ENCODE measurements at places on chromosomes 5 and 9. TPM values are rescaled to one million over a fixed set of nuclear protein-coding genes. Genes with fewer than 3 reads are reported as not detected.

PCDHGA11 gene
- 2.5 TPM for polyA plus RNA-seq

CDX1 gene
- not detected for polyA plus RNA-seq

TMEFF1 gene
- not detected for polyA plus RNA-seq

IL4 gene
- not detected for polyA plus RNA-seq

- no peak overlapping the region for H3K27ac ChIP-seq
- peaks cover 4% of the 10 kb centered on the region for H3K4me1 ChIP-seq
- no peaks in the 10 kb centered on the region for H3K36me3 ChIP-seq
Measured at GRCh38 chr9:109286981-109287380, 33.9 kb downstream of the EPB41L4B start.

TPPP gene
- 2.5 TPM for polyA plus RNA-seq

DNA sequence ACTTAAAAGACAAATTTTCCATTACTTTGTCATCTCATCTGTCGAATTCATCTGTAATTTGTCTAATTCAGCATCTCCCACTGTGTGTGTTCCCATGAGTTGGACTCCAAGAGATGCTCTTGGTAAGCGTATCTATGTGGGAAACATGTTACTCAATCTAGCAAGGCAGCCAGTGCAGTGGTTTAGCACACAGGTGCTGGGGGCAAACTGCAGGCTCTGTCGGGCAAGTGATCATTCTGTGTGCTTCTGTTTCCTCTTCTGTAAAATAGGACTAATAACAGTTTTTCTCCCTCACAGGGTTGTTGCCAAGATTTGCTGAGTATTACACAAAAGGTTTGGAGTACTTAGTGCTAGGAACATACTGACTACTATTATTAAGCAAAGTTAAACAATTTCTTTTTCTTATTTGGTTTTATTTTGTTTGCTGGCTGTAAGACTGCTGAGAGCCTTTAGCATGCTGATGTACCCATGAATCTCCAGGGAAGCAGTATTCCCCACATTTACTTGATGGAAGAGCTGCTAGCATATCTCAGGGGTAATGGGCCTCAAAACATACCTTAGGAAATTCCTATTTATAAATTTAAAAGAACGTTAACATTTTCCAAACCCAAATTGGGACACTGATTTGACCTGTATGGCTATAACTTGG is 709 bp upstream of the GAPT start:
- no peak overlapping the region for H3K4me3 ChIP-seq
- H3K27ac ChIP-seq, result no peak overlapping the region
- no peaks in the 10 kb centered on the region for H3K36me3 ChIP-seq
- H3K4me1 ChIP-seq, result no peaks in the 10 kb centered on the region
- no peak for DNase-seq

DNA sequence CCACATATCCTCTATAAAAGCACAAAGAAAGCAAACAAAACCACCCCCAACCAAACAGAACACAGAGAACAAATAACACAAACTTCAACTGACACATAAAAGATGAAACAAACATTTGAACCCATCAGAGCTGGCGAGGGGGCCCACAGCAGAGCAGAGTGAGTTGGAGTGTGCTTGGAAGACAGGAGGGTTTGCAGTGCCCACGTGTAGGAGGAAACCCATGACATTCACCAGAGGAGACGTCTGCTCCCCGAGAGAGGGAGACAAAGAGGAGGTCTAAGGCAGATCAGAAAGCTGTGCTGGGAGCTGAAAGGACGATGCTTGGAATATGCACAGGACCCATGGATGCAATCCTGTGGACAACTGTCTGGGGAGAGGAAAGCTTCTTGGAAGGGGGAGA is 27.0 kb downstream of the MRPL36 start:
- no peak overlapping the region for H3K27ac ChIP-seq
- H3K4me1 ChIP-seq, result no peaks in the 10 kb centered on the region
- H3K27me3 ChIP-seq, result peaks cover 7% of the 10 kb centered on the region
- no peaks in the 10 kb centered on the region for H3K36me3 ChIP-seq
- H3K4me3 ChIP-seq, result no peak overlapping the region

DNA sequence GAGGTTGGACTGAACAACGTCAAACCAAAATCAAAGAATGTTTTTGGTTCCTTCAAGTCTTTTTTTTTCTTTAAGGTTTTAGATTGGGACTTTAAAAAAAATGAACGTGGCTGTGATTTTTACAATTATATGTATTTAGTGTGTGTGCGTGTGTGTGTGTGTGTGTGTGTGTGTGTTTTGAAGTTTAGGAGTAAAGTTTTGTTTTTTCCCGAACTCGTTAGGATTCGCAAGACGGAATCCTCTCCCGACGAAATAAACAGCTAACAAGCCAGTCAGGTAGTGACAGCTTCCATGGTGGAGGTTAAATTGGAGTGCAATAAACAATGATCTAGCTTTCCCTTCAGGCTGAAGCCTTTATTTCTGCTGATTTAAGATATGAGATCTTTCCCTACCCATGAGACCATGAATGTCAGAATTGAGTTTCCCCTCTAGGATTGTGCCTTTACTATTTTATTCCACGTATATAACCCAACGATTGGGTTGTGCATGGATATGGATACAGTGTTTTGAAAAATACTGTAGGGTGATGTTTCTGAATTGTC is 1.2 kb downstream of the KIAA1958 start:
- H3K27ac ChIP-seq, result no peak overlapping the region
- DNase-seq, result no peak
- no peaks in the 10 kb centered on the region for H3K36me3 ChIP-seq
- peaks cover 9% of the 10 kb centered on the region for H3K4me1 ChIP-seq
- no peaks in the 10 kb centered on the region for H3K27me3 ChIP-seq
- H3K4me3 ChIP-seq, result peak overlapping the region; percentile 86

DNA sequence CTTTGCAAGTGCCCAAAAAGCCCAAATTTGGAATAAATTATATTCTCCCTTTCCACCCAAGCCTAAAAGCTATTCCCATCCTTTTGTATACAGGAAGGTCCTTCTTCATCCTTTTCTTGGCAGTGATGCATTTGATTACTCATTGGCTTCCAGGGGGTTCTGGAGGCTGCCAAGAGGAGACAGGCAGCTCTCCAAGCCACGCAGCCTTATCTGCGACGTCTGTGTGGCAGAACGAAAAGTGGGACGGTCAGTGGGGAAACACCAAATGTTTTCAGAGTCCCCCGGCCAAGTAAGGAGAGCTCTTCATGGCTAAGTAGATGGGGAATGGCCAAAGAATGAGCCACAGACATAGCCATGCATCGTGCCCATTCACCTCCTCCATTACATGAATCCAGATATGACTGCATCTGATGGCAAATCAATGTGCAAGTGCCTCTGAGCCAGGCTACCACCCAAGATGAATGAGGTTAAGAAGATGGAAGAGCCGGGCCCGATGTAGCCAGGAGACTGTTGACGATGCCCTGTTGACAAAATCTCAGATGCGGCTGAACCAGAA is 12.1 kb downstream of the ADAM19 start:
- H3K4me1 ChIP-seq, result peaks cover 9% of the 10 kb centered on the region
- no peak for DNase-seq
- H3K36me3 ChIP-seq, result no peaks in the 10 kb centered on the region
- H3K27me3 ChIP-seq, result no peaks in the 10 kb centered on the region

IL3 gene
- polyA plus RNA-seq, result not detected

DNA sequence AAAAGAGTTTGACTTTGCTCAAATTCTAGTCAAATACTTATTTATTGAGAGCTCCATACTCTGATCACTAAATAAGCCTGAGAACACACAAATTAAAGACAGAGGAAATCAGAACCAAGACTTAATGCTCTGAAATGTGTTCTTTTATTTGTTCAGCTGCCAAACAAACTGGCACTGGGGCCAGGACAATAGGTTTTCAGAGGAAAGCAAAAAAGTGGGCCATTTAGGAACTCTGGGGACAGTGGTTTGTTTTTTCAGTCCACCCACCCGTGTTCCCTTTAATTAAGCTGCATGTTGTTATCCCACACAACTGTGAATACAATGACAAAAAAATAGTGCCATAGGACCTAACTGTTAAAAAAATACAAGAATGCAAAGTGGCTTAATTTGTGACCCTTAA is 95.4 kb upstream of the RETREG1 start:
- no peak for DNase-seq
- H3K4me3 ChIP-seq, result no peak overlapping the region
- H3K27me3 ChIP-seq, result no peaks in the 10 kb centered on the region

GRCh38 chr5:171702135-171702770 is 83.4 kb upstream of the SMIM23 start:
- peaks cover 10% of the 10 kb centered on the region for H3K27me3 ChIP-seq
- H3K36me3 ChIP-seq, result no peaks in the 10 kb centered on the region
- no peak overlapping the region for H3K4me3 ChIP-seq

DNA sequence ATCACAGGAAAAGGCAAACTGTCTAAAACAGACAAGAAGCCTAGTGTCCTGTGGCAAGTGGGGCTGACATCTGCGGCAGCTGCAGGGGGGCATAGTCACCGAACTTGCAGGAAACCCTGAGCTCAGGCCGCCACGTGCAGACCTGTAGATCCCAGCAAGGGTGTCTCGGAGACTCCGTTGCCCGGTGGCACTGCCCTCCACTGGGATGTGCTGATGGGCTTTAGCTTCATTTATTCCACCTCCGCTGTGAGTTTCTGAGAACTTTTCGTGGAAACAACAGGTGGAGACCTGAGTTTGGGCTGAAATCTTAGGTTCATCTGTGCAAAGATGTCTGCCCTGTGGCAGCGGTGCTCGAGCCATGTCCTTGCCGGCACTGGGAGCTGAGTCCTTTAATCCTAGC is 22.1 kb downstream of the CEP72 start:
- H3K4me3 ChIP-seq, result no peak overlapping the region
- no peak for DNase-seq
- no peak overlapping the region for H3K27ac ChIP-seq
- peaks cover 9% of the 10 kb centered on the region for H3K36me3 ChIP-seq
- no peaks in the 10 kb centered on the region for H3K27me3 ChIP-seq

- no peaks in the 10 kb centered on the region for H3K27me3 ChIP-seq
- DNase-seq, result no peak
- H3K4me3 ChIP-seq, result no peak overlapping the region
- no peaks in the 10 kb centered on the region for H3K4me1 ChIP-seq
- no peak overlapping the region for H3K27ac ChIP-seq
- no peaks in the 10 kb centered on the region for H3K36me3 ChIP-seq
Measured at GRCh38 chr5:125348936-125349831, 602.7 kb upstream of the ZNF608 start.

GRCh38 chr5:157109744-157110143 is 900 bp upstream of the HAVCR2 start:
- H3K4me3 ChIP-seq, result no peak overlapping the region
- no peaks in the 10 kb centered on the region for H3K4me1 ChIP-seq
- H3K27ac ChIP-seq, result no peak overlapping the region
- DNase-seq, result no peak
- no peaks in the 10 kb centered on the region for H3K27me3 ChIP-seq
- no peaks in the 10 kb centered on the region for H3K36me3 ChIP-seq

DNA sequence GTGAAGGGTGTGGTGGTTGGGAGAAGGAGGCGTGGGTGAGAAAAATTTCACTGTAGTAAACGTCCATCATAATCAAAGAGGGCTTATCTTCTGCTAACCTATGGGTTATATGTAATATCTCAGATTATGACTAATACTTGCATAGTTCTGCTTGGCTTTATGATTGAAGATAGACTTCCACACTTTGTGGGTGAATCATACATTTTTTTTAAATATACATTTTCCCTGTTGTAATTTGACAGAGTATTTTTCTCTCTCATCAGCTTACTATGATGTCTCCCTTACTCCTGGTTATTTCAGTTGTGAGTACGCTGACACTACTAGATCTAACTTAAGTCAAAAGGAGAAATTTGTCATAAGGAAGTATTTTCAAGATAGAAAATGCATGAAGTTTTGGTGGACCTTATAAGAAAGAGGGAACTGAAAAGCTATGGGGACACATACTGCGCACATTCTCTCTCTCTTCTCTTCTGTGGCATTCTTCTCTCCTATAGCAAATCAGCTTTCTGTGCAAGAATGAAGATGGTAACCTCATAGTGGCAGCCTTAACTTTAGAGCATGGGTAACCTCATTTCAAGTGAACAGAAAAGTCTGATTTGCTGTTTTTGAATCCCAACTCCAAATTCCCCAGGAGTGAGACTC is 4.9 kb upstream of the JAK2 start:
- H3K4me3 ChIP-seq, result no peak overlapping the region
- H3K27me3 ChIP-seq, result no peaks in the 10 kb centered on the region
- no peak overlapping the region for H3K27ac ChIP-seq
- peaks cover 19% of the 10 kb centered on the region for H3K4me1 ChIP-seq

CARD6 gene
- polyA plus RNA-seq, result 4.4 TPM

RC3H2 gene
- polyA plus RNA-seq, result 31.0 TPM

DNA sequence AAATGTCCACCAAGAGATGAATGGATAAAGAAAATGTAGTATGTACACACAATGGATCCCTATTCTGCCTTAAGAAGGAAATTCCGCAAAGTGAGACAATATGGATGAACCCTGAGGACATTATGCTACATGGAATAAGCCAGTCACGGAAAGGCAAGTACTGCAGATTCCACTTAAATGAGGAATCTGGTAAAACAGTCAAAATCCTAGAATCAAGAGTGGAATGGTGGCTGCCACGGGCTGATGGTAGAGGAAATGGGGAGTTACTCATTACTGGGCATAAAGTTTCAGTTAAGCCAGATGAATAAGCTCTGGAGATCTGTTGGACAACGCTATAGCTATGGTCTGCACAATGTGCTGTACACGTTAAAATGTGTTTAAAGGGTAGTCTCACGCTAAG is 47.2 kb downstream of the STK10 start:
- no peak for DNase-seq
- H3K4me3 ChIP-seq, result no peak overlapping the region
- H3K27ac ChIP-seq, result no peak overlapping the region
- peaks cover 16% of the 10 kb centered on the region for H3K4me1 ChIP-seq

DNA sequence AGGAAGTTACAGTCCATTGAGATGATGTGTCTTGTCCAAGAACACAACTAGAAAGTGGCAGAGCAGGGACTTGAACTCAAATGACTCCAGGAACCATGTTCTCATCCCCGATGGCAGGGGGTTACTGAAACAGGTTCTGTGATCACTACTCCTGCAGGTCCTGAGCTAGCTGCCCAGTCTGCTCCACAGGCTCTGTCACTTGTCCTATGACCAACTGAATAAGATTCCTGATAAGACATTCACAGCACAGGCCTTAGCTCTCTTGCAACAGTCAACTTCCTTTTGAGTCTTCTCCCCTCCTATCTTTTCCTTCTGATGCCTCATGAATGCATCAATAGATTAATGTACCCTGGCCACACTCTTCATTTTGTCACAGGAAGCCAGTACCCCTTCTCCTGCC is 109.2 kb downstream of the SH3TC2 start:
- no peak overlapping the region for H3K4me3 ChIP-seq
- no peak for DNase-seq
- H3K27ac ChIP-seq, result no peak overlapping the region
- no peaks in the 10 kb centered on the region for H3K36me3 ChIP-seq
- no peaks in the 10 kb centered on the region for H3K27me3 ChIP-seq

- DNase-seq, result no peak
- peaks cover 30% of the 10 kb centered on the region for H3K4me1 ChIP-seq
- no peaks in the 10 kb centered on the region for H3K36me3 ChIP-seq
- no peaks in the 10 kb centered on the region for H3K27me3 ChIP-seq
- no peak overlapping the region for H3K4me3 ChIP-seq
- no peak overlapping the region for H3K27ac ChIP-seq
Measured at GRCh38 chr5:38465061-38465460, 91.4 kb downstream of the LIFR start.

DNA sequence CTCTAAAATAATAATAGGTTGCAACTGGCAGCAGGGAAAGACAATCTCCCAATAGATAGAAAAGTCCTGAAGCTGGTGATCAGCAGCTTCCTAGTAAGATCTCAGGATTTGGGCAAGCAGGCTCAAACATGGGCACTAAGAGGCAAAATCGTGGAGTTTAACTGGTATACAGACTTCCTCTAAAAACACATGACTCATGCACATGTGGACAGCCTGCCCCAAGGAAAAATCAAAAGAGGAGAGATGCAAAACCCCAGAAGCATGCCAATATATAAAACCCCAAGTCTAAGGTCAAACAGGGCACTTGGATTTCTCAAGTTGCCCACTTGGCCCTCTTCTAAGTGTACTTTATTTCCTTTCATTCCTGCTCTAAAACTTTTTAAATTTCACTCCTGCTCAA is 62.8 kb downstream of the CDKN2A start:
- H3K27me3 ChIP-seq, result no peaks in the 10 kb centered on the region
- no peaks in the 10 kb centered on the region for H3K36me3 ChIP-seq
- DNase-seq, result no peak

SMC2 gene
- polyA plus RNA-seq, result 5.0 TPM

SLC36A2 gene
- not detected for polyA plus RNA-seq

All from keratinocyte (primary cell).